ENCODE measurements at places on chromosomes 6 and 20. TPM values are rescaled to one million over a fixed set of nuclear protein-coding genes. Genes with fewer than 3 reads are reported as not detected.

- H3K27me3 ChIP-seq: no peaks in the 10 kb centered on the region
- H3K27ac ChIP-seq: peak overlapping the region; percentile 97
- H3K4me1 ChIP-seq: peaks cover 3% of the 10 kb centered on the region
- H3K4me3 ChIP-seq: peak overlapping the region; percentile 95
- peaks cover 4% of the 10 kb centered on the region for H3K36me3 ChIP-seq
Measured at GRCh38 chr6:63571361-63572043, 778 bp upstream of the LOC128125822 start.

DNA sequence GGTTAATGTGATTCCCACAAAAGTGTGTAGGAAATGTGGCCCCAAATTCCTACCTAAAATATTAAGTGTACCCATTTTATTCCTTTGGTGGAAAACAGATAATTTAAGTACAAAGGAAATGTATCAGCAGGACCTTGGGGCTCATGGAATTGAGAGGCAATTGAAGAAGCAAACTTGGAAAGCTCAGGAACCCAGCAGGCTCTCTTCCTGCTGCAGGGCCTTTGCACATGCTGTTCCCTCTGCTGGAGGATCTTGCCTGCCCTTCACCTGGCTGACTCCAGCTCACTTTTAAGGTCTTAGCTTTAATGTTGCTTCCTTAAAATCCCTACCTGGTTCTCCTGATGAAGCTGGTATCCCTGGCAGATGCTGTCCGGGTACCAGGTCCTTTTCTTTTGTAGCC is 9.8 kb upstream of the BLCAP start:
- no peak overlapping the region for H3K4me3 ChIP-seq
- no peaks in the 10 kb centered on the region for H3K27me3 ChIP-seq
- no peaks in the 10 kb centered on the region for H3K4me1 ChIP-seq
- no peak overlapping the region for H3K27ac ChIP-seq
- no peaks in the 10 kb centered on the region for H3K36me3 ChIP-seq
- no peak for DNase-seq

DNA sequence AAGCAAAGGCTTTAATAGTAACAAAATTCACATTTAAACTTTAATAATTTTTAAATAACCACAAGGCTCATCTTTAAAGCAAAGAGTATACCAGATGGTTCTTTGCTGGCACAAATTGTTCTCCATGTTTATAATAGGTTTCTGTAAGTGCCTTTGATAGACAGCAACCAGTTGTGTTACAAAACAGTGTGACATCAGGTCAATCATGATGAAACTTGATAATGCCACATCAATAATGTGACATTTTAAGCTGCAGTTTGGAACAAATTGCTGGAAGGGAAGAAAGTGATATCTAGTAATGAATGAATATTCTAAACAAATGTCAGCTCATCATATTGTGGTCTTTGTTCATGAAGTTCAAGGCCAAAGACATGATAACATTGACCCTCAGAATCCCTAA is 87.5 kb upstream of the MEI4 start:
- no peaks in the 10 kb centered on the region for H3K36me3 ChIP-seq
- no peaks in the 10 kb centered on the region for H3K4me1 ChIP-seq

CGA gene
- polyA plus RNA-seq: 5.0 TPM

GRCh38 chr6:166778046-166778445 is 151.0 kb upstream of the RPS6KA2 start:
- H3K27me3 ChIP-seq: peaks cover 4% of the 10 kb centered on the region
- no peaks in the 10 kb centered on the region for H3K36me3 ChIP-seq
- H3K27ac ChIP-seq: no peak overlapping the region

GRCh38 chr6:141354191-141354955 is 778.4 kb upstream of the GJE1 start:
- H3K27ac ChIP-seq: no peak overlapping the region
- no peak for DNase-seq
- H3K4me3 ChIP-seq: no peak overlapping the region

GRCh38 chr6:21001736-21002135 is 467.5 kb downstream of the CDKAL1 start:
- H3K4me1 ChIP-seq: no peaks in the 10 kb centered on the region
- no peak overlapping the region for H3K4me3 ChIP-seq
- DNase-seq: no peak
- no peaks in the 10 kb centered on the region for H3K27me3 ChIP-seq

DNA sequence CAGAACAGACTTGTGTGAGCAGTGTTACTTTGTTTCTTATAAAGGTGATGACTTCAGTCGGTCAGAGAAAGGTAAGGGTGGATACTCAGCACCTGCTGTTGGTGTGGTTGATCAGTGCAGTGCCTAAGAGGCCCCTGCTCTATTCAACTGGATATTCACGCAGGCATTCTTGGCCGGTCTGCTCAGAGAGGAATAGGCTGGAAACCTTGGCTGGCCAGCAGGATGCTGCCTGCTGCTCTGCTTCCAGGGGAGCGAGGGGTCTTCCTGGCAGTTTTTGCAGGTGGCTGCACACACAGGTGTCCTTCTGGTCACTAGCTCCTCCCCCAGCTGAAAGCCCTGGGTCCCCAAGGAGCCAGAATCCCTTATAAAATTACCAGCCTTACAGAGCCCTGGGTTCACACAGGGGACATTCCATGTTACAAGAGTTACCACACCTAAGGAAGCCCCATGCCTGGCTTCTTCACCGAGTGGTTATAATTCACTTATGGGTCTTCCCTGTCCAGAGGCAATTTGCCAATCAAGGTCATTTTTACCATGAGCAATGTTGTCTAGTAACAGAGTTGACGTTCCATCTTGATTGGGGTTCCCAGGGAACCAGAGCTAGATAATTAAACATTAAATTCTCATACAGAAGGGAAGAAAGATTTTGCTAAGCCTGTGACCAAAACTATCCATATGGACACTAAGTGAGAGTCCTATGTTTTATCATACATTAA is 16.4 kb downstream of the SYNJ2 start:
- H3K27me3 ChIP-seq: no peaks in the 10 kb centered on the region
- H3K36me3 ChIP-seq: no peaks in the 10 kb centered on the region
- peaks cover 30% of the 10 kb centered on the region for H3K4me1 ChIP-seq
- no peak overlapping the region for H3K27ac ChIP-seq
- DNase-seq: no peak

- H3K4me3 ChIP-seq: no peak overlapping the region
- no peaks in the 10 kb centered on the region for H3K4me1 ChIP-seq
- DNase-seq: no peak
- H3K27me3 ChIP-seq: peaks cover 3% of the 10 kb centered on the region
- H3K27ac ChIP-seq: no peak overlapping the region
Measured at GRCh38 chr6:10433322-10433721, 18.4 kb upstream of the TFAP2A start.

GRCh38 chr6:88263591-88263990 is 97.4 kb upstream of the CNR1 start:
- DNase-seq: no peak
- H3K4me3 ChIP-seq: no peak overlapping the region
- no peaks in the 10 kb centered on the region for H3K27me3 ChIP-seq
- H3K4me1 ChIP-seq: no peaks in the 10 kb centered on the region
- no peak overlapping the region for H3K27ac ChIP-seq

DNA sequence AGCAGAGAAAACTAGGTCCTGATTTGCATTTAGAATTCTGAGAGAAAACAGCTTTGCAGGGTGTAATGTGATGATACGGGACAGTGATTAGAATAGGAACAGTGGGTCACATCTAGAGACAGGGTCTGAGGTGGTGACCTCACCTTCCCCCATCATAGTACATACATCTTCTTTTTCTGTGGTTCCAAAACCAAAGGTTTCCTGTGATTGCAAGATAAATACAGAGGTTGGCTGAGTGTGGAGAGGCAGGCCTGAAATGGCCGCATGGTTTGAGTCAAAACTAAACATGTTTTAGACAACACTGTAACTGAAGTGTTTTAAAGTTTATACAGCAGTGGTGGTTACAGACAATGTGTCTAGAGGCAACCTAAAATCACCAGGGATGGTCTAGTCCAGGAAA is 10.4 kb upstream of the NT5DC1 start:
- H3K36me3 ChIP-seq: no peaks in the 10 kb centered on the region
- H3K27me3 ChIP-seq: no peaks in the 10 kb centered on the region
- no peak overlapping the region for H3K27ac ChIP-seq
- no peak for DNase-seq
- no peaks in the 10 kb centered on the region for H3K4me1 ChIP-seq

GRCh38 chr20:53050338-53050737 is 78.2 kb downstream of the TSHZ2 start:
- no peaks in the 10 kb centered on the region for H3K27me3 ChIP-seq
- no peaks in the 10 kb centered on the region for H3K36me3 ChIP-seq
- no peak overlapping the region for H3K4me3 ChIP-seq
- H3K4me1 ChIP-seq: no peaks in the 10 kb centered on the region
- no peak overlapping the region for H3K27ac ChIP-seq

DNA sequence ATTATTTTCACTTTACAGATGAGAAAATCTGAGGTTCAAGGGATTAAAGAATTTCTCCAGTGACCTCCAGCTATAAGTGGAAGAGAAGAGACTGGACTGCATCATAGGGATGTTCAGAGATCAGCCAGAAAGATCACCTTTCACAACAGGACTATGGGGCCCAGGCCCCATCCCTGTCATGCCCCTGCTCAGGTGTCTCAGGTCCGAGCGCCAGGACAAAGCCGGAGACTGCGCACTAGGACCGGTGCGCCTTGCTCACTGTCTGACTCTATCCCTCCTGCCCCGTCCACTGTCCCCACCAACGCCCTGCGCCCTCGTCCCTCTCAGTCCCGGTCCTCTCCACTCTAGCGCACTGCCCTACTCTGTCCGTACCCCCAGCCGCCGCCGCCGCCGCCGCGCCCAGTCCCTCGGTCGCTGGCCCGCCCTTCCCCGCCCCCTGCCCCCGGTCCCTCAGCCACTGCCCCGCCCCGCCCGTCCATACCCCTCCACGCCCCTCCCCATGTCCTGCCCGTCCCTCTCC is 521 bp upstream of the RAD21L1 start:
- DNase-seq: no peak
- no peak overlapping the region for H3K27ac ChIP-seq
- H3K27me3 ChIP-seq: peaks cover 13% of the 10 kb centered on the region
- no peaks in the 10 kb centered on the region for H3K36me3 ChIP-seq
- H3K4me3 ChIP-seq: no peak overlapping the region
- peaks cover 9% of the 10 kb centered on the region for H3K4me1 ChIP-seq

GRCh38 chr6:48057601-48058000 is 53.4 kb downstream of the PTCHD4 start:
- no peaks in the 10 kb centered on the region for H3K4me1 ChIP-seq
- no peak overlapping the region for H3K27ac ChIP-seq
- H3K4me3 ChIP-seq: no peak overlapping the region

SAMD5 gene
- 1.2 TPM for polyA plus RNA-seq

GRCh38 chr6:36267731-36268477 is 2.0 kb upstream of the PNPLA1 start:
- H3K27ac ChIP-seq: no peak overlapping the region
- H3K27me3 ChIP-seq: no peaks in the 10 kb centered on the region
- DNase-seq: no peak

DNA sequence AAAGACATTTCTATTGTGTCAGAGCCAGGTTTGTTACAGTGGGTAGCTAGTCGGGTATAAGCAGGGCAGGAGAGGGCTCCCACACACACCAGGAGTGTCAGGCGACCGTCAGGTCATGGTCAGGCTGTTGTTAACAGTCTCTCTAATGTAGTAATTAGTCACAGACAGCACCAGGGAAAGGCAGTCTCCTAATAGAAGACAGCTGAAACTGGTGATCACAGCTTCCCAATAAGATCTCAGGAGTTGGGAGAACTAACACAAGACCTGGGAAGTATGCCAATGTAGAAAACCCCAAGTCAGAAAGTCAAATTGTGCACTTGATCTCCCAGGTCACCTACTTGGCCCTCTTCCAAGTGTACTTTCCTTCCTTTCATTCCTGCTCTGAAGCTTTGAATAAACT is 53.0 kb upstream of the GPR6 start:
- H3K4me1 ChIP-seq: no peaks in the 10 kb centered on the region
- no peak for DNase-seq
- H3K27ac ChIP-seq: no peak overlapping the region
- no peak overlapping the region for H3K4me3 ChIP-seq
- no peaks in the 10 kb centered on the region for H3K36me3 ChIP-seq

ZSCAN23 gene
- polyA plus RNA-seq: 0.30 TPM

GRCh38 chr6:50862176-50862575 is 43.5 kb downstream of the TFAP2B start:
- DNase-seq: no peak
- no peak overlapping the region for H3K4me3 ChIP-seq
- no peak overlapping the region for H3K27ac ChIP-seq
- no peaks in the 10 kb centered on the region for H3K36me3 ChIP-seq
- H3K4me1 ChIP-seq: no peaks in the 10 kb centered on the region
- H3K27me3 ChIP-seq: no peaks in the 10 kb centered on the region

DNA sequence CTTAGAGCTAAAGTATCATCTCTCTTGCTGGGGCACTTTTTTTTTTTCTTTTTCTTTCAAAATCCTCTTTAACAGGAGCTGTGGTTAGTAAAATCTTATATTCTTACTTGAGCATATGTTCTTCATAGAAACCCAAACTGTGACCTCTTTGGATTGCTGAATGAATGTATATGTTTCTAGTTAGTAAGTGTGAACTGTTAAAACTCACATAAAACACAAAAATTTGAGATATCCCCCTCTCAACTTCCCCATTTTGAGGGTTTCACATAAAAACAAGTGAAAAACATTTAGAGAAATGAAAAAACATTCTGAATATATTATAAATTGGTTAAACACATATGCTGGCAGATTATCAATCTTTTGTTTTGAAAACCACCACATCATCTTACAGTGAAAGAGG is 78.1 kb downstream of the INSM1 start:
- H3K27me3 ChIP-seq: no peaks in the 10 kb centered on the region
- no peak overlapping the region for H3K27ac ChIP-seq
- H3K4me1 ChIP-seq: no peaks in the 10 kb centered on the region

GUCA1A gene
- polyA plus RNA-seq: 0.52 TPM

- peaks cover 7% of the 10 kb centered on the region for H3K36me3 ChIP-seq
- no peaks in the 10 kb centered on the region for H3K27me3 ChIP-seq
- H3K4me1 ChIP-seq: peaks cover 14% of the 10 kb centered on the region
Measured at GRCh38 chr6:27825025-27825793, 87.0 kb downstream of the OR2B2 start.

GRCh38 chr20:7383216-7383615 is 557.0 kb downstream of the HAO1 start:
- no peak overlapping the region for H3K4me3 ChIP-seq
- no peak overlapping the region for H3K27ac ChIP-seq
- no peaks in the 10 kb centered on the region for H3K4me1 ChIP-seq
- no peaks in the 10 kb centered on the region for H3K27me3 ChIP-seq
- no peaks in the 10 kb centered on the region for H3K36me3 ChIP-seq
- DNase-seq: no peak

OOEP gene
- polyA plus RNA-seq: 0.23 TPM

GRCh38 chr20:15122613-15123012 is 785.2 kb upstream of the FLRT3 start:
- DNase-seq: no peak
- H3K4me1 ChIP-seq: no peaks in the 10 kb centered on the region
- no peak overlapping the region for H3K4me3 ChIP-seq
- H3K27ac ChIP-seq: no peak overlapping the region
- H3K36me3 ChIP-seq: no peaks in the 10 kb centered on the region

SLC35D3 gene
- polyA plus RNA-seq: 0.02 TPM

ARMC12 gene
- polyA plus RNA-seq: 26.6 TPM
